EH (cell line): ENCODE measurements at places on chromosomes 6 and 20.

- DNase-seq: peak; percentile 95
These were observed 300.7 kb downstream of the TENT5A start for GRCh38 chr6:81451787-81452186.

GRCh38 chr6:37177077-37177934 is 7.4 kb downstream of the PIM1 start:
- DNase-seq: no peak

- DNase-seq: no peak
These were observed 58.7 kb upstream of the PCSK2 start for GRCh38 chr20:17168026-17168612.

GRCh38 chr6:133092771-133093170 is 148.4 kb upstream of the EYA4 start:
- DNase-seq: no peak

- no peak for DNase-seq
These were observed 7.1 kb upstream of the MYT1 start for GRCh38 chr20:64156886-64157875.

GRCh38 chr20:2168946-2169345 is 67.3 kb downstream of the STK35 start:
- no peak for DNase-seq

- DNase-seq: no peak
These were observed 52.3 kb upstream of the BCLAF1 start for GRCh38 chr6:136341967-136342366.

GRCh38 chr6:78436335-78436734 is 431.0 kb upstream of the IRAK1BP1 start:
- peak; percentile 52 for DNase-seq

- peak; percentile 95 for DNase-seq
These were observed 169.7 kb upstream of the TNFAIP3 start for GRCh38 chr6:137697267-137697938.

GRCh38 chr6:24936641-24937317 is 1.0 kb upstream of the RIPOR2 start:
- no peak for DNase-seq

GRCh38 chr6:159759645-159760044 is 2.2 kb upstream of the ACAT2 start:
- DNase-seq: no peak

DNA sequence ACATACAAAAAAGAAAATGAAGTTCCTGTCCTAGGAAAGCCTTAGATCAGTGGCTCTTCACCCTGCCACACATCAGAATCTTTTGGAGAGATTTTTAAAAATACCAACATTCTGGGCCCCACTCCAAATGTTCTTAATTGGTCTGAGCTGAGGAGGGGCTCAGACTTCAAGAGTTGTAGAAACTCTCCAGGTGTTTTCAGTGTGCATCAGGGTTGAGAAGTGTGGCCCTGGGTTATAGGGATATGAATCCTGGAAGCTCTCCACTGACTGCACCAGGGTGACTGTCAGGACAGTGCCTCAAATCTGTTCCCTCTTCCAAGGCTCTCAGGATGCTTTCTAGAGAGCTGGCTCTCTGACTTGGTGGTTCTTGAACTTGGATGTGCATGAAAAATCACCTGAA is 5.5 kb upstream of the MYLK2 start:
- no peak for DNase-seq

- peak; percentile 78 for DNase-seq
These were observed 38.0 kb downstream of the TMEM170B start for GRCh38 chr6:11575408-11576033.

DNA sequence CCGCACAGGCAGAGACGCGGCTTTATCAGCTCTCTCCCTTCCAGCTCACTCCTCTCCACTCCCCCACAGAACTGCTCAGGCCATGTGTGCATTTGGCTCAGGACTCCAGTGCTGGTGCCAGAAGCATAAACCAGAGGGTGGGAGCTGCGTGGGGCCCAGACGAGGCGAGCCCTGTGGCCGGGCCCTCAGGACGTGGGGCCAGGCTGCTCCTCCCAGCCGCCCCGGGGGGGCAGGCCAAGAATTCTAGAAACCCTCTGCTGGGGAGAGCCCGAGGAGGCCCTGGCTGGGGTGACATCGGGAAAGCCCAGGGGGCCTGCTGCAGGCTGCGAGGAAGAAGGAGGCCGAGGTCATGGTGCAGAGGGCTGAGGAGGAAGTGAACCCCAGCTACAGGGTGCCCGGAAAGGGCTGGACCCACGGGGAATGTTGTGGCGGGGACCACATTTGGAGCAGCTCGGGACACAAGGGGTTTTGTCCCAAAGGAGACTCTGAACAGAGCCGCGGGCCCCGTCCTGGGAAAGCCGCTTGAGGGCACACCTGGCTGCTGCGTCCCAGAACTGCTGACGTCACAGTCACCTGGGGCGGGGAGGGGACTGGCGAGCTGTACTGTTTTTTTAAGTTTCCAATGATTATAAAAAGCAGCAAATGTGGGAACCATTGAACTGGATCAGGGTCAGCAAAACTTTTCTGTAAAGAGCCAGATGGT is 107.1 kb downstream of the BANF2 start:
- DNase-seq: peak; percentile 78
